ENCODE measurements at places on chromosomes 16 and 17.

DNA sequence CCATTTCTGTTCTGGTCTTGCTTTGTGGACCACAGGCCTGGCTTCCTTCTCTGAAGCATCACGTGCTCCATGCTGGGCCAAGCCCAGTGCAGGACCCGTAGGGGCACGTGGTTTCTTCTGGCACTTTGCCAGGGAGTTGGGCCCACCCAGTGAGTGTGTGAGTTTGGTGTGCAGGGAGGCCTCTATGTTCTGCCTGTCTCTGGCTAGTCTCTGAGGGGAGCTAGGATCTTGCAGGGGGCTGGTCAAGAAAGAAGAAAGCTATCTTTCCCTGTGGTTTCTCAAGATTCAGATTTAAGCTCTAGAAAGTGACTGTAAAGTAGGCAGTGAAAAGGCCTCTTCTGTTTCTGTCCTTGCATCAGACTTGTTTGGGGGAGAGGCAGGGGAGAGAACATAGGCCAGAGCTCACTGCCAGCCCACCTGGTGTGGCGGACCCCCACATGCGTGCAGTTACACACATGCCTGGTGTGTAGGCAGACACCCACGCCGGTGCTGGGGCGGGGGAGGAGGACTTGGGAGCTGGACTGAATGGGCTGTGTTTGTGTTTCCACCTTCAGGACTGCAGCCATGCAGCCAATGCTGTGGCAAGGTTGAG lies 11.8 kb downstream of the LASP1 start:
- DNase-seq: no peak

DNA sequence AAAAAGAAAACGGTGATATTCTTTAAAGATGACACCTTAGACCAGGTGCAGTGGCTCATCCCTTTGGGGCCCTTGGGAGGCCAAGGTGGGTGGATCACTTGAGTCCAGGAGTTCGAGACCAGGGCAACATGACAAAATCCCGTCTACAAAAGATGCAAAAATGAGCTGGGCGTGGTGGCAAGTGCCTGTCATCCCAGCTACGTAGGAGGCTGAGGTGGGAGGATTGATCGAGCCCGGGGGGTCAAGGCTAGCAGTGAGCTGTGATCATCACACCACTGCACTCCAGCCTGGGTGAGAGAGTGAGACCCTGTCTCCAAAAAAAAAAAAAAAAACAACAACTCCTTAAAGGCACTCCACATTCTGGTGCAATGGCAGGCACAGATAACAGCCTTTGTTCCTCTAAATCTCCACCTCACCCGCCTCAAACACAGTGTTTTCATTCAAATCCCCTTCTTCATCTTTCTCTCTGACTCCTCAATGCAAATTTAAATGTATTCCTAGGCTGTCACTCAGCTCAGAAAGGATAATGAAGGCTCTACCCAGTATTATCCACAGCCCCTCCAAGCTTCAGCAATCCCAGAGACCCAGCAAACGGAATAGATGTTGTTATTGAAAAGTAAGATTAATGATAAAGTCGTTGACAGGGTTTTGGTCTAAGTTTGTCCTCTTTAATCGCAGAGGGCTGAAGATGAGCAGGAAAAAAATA lies 56.2 kb upstream of the CACNG5 start:
- no peak for DNase-seq

- DNase-seq: no peak
Observed at GRCh38 chr17:79815836-79816461, 19.1 kb upstream of the CBX8 start.

GRCh38 chr17:80461528-80462160 lies 14.8 kb downstream of the NPTX1 start:
- DNase-seq: no peak

- no peak for DNase-seq
Observed at GRCh38 chr16:21646091-21646490, 6.3 kb downstream of the IGSF6 start.

- no peak for DNase-seq
Observed at GRCh38 chr17:7179317-7180254, at the start of gene ASGR1. Gene ASGR1 (minus strand): TSS chr17:7179370. CDS start chr17:7178563, 807 bp downstream.

- no peak for DNase-seq
Observed at GRCh38 chr17:34370997-34371395, 8.0 kb upstream of the CCL1 start.

DNA sequence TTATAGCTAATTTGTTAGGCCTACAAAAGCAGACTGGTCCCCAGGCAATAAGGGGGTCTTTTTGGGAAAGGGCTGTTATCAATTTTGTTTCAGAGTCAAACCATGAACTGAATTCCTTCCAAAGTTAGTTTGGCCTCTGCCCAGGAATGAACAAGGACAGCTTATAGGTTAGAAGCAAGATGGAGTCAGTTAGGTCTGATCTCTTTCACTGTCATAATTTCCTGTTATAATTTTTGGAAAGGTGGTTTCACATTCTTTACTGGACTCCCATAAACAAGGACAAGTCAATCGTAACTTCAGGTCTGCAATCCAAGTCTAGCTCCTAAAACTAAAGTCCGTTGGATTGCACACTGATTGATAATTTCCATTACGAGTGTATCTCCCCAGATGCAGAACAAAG lies 30.1 kb upstream of the SHCBP1 start:
- DNase-seq: no peak

GRCh38 chr17:33291248-33292200 lies 1.6 kb downstream of the ASIC2 start:
- no peak for DNase-seq

GRCh38 chr17:5584383-5585286 lies at the start of gene NLRP1:
Gene NLRP1 (minus strand): TSS chr17:5584509. CDS start chr17:5583957, 552 bp downstream.
- peak; percentile 92 for DNase-seq

- no peak for DNase-seq
Observed at GRCh38 chr17:50051082-50051576, 4.8 kb upstream of the ITGA3 start.

GRCh38 chr17:16019347-16019746 lies 19.7 kb downstream of the TTC19 start:
- DNase-seq: no peak

DNA sequence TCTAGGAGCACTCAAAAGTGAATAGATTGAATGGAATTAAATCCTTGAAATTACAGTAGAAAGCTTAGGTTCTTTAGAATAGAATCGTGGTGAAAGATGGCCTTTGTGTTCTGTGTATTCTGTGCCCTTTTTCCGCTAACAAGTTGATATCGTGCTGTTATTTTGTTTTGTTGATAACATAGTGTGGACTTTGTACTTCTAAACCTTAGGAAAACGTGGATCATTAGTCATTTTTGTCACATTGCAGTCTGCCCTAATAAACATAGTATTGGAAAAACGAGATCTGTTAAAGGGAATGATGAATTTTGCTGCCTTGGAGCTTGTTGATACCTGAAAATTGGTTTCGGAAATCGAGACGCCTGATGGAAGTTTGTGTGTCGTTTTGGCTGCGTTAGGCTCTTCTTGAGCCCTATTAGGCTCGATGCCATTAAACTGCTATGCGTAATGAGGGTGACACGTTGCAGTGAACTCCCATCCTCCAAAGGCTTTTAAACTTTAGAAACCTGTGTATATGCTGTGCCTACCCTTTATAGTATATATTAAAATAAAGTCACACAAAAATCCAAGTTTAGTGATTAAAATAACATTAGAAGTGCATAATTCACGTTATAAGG lies 145.7 kb downstream of the PRKCA start:
- no peak for DNase-seq

DNA sequence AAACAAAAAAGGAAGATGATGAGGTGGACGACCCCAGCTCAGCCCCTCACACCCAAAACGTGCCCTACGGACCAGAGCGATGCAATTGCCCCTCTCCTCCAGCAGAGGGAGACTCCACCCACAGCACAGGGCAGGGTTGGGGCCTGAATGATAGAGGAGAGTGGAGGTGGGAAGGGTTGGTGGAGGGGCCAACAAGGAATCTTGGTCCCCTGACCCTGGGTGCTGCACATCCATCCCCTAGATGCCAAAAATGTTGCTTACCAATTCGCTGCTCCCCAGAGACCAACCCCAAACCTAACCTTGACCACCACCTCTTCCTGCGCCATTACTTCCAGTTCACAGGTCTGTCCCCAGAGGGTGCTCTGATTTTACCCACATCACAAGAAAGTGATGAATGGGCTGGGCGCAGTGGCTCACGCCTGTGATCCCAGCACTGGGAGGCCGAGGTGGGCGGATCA lies 12.9 kb downstream of the P2RX5 start:
- DNase-seq: peak; percentile 46

- no peak for DNase-seq
Observed at GRCh38 chr17:42185621-42185930, 324 bp upstream of the HCRT start.

- no peak for DNase-seq
Observed at GRCh38 chr16:55508941-55509931, at the start of gene LPCAT2. Gene LPCAT2 (plus strand): TSS chr16:55509072. CDS start chr16:55509182, 110 bp downstream.

GRCh38 chr17:43834106-43834505 lies 1.2 kb upstream of the MPP3 start:
- DNase-seq: no peak

DNA sequence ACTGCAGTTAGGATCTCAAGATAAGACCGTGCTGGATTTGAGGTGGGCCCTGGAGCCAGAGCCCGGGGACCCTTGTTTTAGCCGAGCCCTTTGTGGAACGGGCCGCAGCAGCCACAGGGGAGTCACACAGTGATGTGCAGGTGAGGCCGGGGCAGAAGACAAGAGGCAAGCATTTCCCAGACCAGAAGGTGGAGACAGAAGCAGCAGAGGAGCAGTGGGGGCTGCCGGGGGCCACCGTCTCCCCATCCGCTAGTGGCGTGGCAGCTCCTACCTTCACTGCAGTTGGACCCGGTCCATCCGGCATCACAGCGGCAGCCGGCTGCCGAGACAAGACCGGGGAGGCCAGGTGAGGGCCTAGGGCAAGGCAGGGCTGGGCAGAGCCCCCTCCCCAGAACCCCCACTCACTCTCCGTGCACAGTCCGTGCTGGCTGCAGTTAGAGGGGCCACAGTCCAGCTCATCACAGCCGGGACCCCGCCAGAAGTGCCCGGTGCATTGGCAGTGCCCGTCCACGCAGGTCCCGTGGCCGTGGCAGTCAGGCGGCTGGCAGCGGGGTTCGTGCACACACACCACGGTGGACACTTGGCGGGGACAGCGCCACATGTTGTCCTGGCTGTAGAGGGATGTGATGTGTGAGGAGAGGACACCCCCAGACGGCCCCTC lies 6.0 kb downstream of the NAGPA start:
- DNase-seq: no peak

DNA sequence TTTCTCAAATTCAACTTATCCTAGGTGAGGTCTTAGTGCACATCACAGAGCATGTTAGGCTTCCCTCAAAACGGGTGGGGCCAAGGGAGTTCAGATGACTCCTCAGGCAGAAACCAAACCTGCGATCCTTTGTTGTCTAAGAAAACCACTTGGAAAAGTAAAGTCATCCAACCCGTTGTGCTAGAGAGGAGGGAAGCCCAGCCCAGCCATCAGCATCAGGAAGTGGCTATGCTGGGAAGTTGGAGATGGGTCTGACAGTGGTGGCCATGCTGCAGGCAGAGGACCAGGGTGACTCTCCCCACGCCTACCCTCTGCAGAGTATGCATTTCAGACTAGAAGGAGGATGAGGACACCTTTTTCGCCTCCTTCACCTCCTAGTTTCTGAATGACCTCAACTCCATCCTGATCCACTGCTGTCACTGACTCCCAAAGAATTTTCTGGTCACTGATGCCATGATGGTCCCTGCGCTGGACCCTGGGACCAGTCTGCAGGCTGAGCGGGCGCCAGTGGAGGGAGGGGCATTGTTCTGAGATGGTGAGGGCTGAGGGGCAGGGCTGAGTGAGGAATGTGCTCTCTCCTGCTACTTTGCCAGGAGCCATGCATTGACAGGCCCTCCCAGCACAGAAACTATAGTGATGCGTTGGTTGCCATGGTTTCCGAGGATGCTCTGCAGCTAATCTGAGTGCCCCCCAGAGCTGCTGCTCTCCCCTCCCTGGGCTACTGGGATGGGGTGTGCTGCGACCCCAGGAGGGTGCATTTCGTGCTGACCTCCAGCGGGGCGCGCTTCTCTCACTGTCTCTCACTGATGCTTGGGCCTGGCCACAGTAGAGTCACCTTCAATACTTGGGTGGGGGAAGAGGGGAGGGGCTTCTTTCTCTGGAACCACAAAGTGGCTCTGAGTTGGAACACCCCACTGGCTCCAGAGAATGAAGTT lies 20.4 kb downstream of the ALOX12B start:
- DNase-seq: no peak

DNA sequence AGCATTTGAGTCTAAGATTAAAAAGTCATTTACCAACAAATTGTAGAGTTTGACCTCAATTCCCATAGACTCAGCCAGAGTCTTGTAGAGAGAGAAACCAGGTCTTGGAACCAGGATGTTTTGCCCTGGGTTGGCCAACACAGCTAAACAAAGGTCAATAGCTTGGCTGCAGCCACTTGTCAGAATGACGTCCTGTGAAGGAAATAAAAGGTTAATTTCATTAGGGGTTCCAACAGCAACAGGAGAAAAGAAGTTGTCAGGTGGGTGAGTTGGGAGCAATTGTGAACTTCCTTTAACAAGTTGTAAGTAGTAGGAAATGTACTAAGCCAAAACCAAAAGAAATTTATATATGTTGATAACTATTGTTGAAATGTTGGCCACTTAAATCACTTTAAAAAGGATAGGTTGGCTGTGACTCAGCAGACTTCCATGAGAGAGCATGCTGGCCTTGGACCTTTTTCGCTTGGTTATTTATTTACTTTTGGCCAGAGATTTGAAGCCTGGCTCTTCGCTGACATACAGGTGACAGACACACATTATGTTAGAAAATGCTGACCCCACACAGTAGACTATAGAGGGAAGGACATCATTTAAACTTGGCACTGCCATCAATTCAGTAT lies 4.3 kb downstream of the TAT start:
- DNase-seq: no peak

GRCh38 chr16:78607465-78607864 lies 508.0 kb downstream of the WWOX start:
- DNase-seq: no peak

GRCh38 chr17:36829676-36830075 lies 107.6 kb upstream of the LHX1 start:
- no peak for DNase-seq

DNA sequence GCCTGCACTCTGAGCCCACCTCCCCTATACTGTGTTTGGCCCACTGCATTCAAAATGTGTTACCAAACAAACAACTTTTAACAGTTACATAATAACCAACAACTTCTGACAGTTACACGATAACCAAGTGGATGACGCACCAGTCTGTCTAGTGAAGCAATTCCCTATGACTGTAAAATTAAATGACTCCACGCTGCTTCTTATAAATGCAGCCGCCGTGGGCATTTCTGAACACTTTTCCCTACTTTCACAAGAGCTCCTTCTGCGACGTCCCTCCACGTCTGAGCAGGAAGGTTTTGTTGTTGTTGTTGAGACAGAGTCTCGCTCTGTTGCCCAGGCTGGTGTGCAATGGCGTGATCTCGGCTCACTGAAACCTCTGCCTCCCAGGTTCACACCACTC lies 27.6 kb downstream of the ZNF276 start:
- DNase-seq: no peak
